ENCODE measurements at places on chromosomes 1 and 21. TPM values are rescaled to one million over a fixed set of nuclear protein-coding genes. Genes with fewer than 3 reads are reported as not detected.

Gene ANKRD13C
- total RNA-seq, result 24.3 TPM

Gene PKLR
- 50.5 TPM for total RNA-seq

Gene OR2M3
- not detected for total RNA-seq

Gene KISS1
- 3.0 TPM for total RNA-seq

Gene SPATA21
- total RNA-seq, result not detected

Gene SERINC2
- total RNA-seq, result 227 TPM

Gene INSRR
- total RNA-seq, result not detected

Gene SELP
- 0.70 TPM for total RNA-seq

Gene GBP7
- total RNA-seq, result not detected

Gene NTRK1
- total RNA-seq, result 0.57 TPM

Gene AUNIP
- total RNA-seq, result 1.6 TPM

Gene CDC14A
- 86.6 TPM for total RNA-seq

Gene CTBS
- 18.4 TPM for total RNA-seq

Gene RBM8A
- 59.9 TPM for total RNA-seq

Gene CAPN8
- 74.0 TPM for total RNA-seq

Gene MRPL24
- total RNA-seq, result 26.4 TPM

Gene LRRC71
- not detected for total RNA-seq

Gene DISP3
- total RNA-seq, result 2.4 TPM

Gene ETV3L
- not detected for total RNA-seq

Gene PLD5
- total RNA-seq, result not detected

Gene ABCG1
- total RNA-seq, result 68.5 TPM

Gene ATP1A4
- total RNA-seq, result not detected

Gene CD1C
- total RNA-seq, result 1.3 TPM

Gene RAB4A
- 36.7 TPM for total RNA-seq

Gene SYTL1
- 9.6 TPM for total RNA-seq

Gene C1orf115
- total RNA-seq, result 61.1 TPM

Gene ITGB2
- 12.3 TPM for total RNA-seq

Gene PRAMEF25
- total RNA-seq, result not detected

Gene OLFM3
- total RNA-seq, result 0.47 TPM

Gene ACKR1
- total RNA-seq, result 5.4 TPM

Gene TACSTD2
- not detected for total RNA-seq

Gene TMEM61
- total RNA-seq, result 10.2 TPM

Gene ATAD3B
- 26.9 TPM for total RNA-seq

Gene TNNT2
- total RNA-seq, result 0.40 TPM

Gene CD2
- total RNA-seq, result 19.8 TPM

Gene AADACL4
- total RNA-seq, result not detected

Gene EDN2
- total RNA-seq, result not detected

Gene CCDC27
- not detected for total RNA-seq

Gene ERG
- total RNA-seq, result 4.2 TPM

Gene CFHR5
- total RNA-seq, result not detected

Gene REN
- total RNA-seq, result not detected

Gene HES3
- total RNA-seq, result not detected
